ENCODE measurements at places on chromosomes 3 and 15. TPM values are rescaled to one million over a fixed set of nuclear protein-coding genes. Genes with fewer than 3 reads are reported as not detected.

The CNTN6 gene
- under 0.01 TPM for total RNA-seq

The C2CD4A gene
- total RNA-seq, result 0.26 TPM

The GOLGA6B gene
- total RNA-seq, result not detected

The MYH15 gene
- 0.22 TPM for total RNA-seq

The RTP1 gene
- not detected for total RNA-seq

The GJD2 gene
- total RNA-seq, result not detected

The EPHB1 gene
- 0.52 TPM for total RNA-seq

The GNB5 gene
- 24.2 TPM for total RNA-seq

The HRG gene
- total RNA-seq, result not detected

The C3orf18 gene
- 21.8 TPM for total RNA-seq

The SLC9C1 gene
- under 0.01 TPM for total RNA-seq

The ZNF660 gene
- total RNA-seq, result 3.2 TPM

The RLBP1 gene
- not detected for total RNA-seq

The ATP13A5 gene
- not detected for total RNA-seq

The LRRC2 gene
- 10.5 TPM for total RNA-seq

The SCN11A gene
- 0.11 TPM for total RNA-seq

The MYZAP gene
- 0.65 TPM for total RNA-seq

The ZCWPW2 gene
- 0.91 TPM for total RNA-seq

The GPR149 gene
- total RNA-seq, result not detected

The SYNPR gene
- not detected for total RNA-seq

The MAGEL2 gene
- total RNA-seq, result 0.13 TPM

The PLCB2 gene
- total RNA-seq, result not detected

The NOX5 gene
- total RNA-seq, result 0.26 TPM

The ARPIN gene
- 17.0 TPM for total RNA-seq

The ANKUB1 gene
- total RNA-seq, result not detected

The GPR27 gene
- 0.65 TPM for total RNA-seq

The IL5RA gene
- not detected for total RNA-seq

The CILP gene
- total RNA-seq, result 4.6 TPM

The SPG21 gene
- total RNA-seq, result 100 TPM

The MORC1 gene
- not detected for total RNA-seq

The EPM2AIP1 gene
- 26.5 TPM for total RNA-seq

The CCDC33 gene
- not detected for total RNA-seq

The NR2F2 gene
- 1.7 TPM for total RNA-seq

The CNTN3 gene
- total RNA-seq, result 0.13 TPM

The CPNE9 gene
- total RNA-seq, result not detected

Data from articular chondrocyte of knee joint (primary cell).